ENCODE measurements at places on chromosomes 3 and 15.

DNA sequence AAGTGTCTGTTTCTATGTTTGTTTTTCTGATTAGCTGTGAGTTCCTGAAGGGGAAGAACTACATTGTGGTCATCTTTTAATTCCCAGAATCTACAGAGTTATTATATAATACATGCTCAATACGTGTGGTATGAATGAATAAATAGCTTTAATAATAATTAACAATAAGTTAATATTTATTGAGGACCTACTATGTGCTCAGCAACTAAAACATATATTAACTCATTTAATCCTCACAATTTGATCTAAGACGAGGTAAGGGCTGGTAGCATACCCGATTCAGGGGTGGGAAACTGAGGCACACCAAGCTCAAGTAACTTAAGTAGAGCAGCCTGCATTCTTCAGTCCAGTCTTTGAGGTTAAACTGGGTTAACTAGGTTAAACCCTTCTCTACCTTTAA, 553.8 kb downstream of the FOXP1 start:
- no peak for DNase-seq

- no peak for DNase-seq
Observed at GRCh38 chr3:8298021-8298954, 203.3 kb upstream of the LMCD1 start.

- DNase-seq: no peak
Observed at GRCh38 chr3:195224156-195224979, 46.6 kb downstream of the XXYLT1 start.

GRCh38 chr3:13018561-13019242, 54.5 kb downstream of the IQSEC1 start:
- DNase-seq: no peak

- DNase-seq: no peak
Observed at GRCh38 chr15:63752979-63753378, 80.8 kb downstream of the HERC1 start.

DNA sequence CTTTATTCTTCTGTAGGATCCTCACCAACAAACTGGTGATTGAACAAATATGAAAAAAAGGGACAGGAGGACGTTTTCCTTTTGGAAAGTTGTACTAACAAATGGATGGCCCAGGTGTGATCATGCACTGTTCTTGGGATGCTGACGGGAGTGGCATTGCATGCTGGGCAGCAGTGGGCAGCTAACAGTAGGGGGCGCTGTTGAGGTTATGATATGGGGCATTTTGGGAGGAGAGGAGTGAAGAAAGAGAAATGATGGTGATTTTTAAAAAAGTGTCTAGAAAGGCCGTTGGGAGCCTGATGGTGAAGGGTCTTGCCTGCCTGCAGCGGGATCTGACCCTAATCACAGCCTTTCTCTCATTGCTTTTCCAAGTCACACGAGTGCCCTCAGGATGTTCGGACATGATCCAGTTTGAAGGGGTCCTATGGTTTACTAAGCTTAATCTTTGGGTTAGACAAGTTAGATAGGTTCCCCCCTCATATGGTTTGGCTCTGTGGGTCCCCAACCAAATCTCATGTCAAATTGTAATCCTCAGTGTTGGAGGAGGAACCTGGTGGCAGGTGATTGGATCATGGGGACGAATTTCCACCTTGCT, 46.2 kb upstream of the PRTG start:
- DNase-seq: peak; percentile 69

DNA sequence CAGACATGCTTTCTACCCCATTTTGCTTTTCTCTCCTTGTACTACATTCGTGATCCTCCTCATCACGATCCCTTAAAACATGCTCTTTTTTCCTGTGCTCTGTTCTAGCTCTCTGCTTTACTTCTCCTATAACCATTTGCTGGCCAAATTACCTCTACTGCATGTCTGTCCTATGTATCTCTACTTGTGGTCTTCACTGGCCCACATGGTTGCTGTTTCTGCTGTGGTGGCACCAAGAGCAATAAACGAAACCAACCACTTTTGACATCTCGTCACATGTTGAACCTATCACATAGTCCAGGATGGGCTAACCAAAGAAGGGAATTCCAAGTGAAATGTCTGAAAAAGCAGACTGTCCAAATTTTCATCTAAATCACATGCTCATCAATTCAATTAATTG, 115.2 kb downstream of the LEKR1 start:
- no peak for DNase-seq

DNA sequence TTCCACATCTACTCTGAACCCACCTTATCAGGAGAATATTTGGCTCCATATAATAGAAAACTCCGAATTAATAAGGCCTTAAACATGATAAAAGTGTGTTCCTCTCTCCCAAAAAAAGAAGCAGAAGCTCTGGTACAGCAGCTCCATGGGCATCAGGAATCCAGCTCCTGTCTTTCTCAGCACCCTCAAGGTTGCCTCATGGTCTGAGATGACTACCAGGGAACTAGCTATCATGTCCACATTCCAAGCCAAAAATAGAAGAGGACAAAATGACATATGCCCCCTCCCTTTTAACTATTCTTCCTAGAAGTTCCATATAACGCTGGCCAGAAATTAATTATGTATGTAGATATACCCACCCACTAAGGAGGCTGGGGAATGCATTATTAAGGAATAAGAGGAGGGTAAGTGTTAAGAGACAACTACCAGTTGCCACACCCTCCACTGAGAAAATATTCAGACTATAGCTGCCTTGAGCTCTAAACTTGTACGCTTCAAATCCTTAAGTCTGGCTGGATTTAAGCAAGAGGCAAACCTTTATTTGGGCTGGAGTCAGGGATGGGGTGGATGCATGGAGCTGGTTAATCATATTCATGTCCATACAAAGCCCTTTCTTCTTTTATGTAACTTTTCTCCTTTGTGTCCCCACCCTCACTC, 35.8 kb upstream of the CTDSPL start:
- no peak for DNase-seq

DNA sequence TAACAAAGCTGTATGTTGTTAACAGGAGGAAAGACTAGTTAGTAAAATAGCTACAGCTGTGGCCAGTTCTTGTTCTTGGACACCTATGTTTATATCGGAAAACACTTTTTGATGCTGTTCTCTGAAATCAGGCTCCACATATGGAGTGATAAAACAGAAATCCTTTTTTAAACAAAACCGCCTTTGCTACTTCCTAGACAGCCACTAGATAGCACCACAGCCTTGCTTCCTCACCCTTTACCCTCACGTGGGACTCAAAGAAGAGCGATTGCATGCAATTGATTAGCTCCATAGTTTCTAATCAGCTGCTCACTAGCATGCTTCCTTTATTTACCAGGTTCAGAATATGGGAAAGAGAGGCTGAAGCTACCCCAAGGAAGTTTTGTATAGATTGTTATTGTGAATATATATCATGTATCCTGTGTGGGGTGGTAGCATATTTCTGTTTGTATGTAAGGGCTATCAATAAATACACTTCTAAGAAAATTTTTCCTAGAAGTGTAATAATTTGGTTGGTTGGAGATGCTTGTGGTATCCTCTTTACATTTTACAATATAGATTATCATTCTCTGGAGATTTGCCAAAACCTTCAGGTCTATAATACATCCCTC, 4.3 kb upstream of the MTFMT start:
- DNase-seq: peak; percentile 59

DNA sequence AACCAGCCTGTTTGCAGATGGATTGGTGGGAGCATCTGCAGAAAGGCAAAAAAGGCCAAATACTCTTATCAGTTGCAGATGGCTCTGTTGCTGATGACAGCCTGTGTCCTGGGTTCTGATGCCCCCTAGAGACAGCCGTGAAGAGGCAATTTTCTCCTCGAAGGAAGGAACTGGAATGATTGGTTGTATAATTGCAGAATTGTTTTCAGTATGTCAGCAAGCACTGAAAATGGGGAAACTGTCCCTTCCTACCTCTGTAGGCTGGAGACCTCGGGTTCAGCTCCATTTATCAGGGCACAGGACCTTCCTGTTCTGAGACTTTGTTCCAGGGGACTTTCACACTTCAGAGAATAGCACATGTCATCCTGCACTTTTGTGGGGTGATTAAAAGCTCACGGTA, 103.0 kb downstream of the PGPEP1L start:
- peak; percentile 84 for DNase-seq

GRCh38 chr15:83065431-83065830, 1.6 kb downstream of the BTBD1 start:
- DNase-seq: no peak

GRCh38 chr3:45975686-45976085, 19.9 kb downstream of the FYCO1 start:
- DNase-seq: no peak

DNA sequence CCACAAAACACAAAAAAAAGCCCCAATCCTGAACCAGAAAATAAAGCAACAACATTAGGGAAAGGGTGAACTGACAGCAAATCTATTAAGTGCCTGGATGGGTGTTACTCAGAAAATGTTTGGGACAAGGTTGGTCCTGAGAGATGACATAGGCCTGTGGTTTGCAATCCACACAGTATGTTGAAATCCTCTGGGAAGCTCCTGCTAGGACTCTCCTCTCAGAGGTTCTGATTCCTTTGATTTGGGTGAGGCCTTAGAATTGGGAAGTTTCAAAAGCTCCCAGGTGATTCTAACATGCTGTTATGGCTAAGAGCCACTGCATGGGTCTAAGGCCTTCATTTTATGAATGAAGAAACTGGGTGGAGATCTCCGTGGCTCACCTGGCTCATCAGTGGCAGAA, 18.4 kb downstream of the CLDN1 start:
- no peak for DNase-seq

DNA sequence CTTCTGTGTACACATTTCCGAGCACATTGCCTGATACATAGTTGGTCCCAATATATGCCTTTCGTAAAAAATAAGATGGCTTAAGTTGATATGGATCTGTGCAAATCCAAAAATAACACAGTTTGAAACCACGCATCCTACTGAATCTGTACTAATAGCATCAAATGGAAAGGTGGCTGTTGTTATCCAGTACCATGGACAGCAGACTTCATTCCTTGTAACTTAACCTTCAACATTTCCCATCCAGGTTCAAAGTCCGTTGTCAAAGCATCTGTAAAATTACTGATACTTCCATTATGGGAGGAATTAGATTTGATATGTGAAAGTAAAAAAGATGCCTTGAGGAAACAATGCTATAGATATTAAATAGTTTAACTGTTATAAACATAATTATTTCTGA, 65.5 kb upstream of the C3orf49 start:
- DNase-seq: peak; percentile 34

- no peak for DNase-seq
Observed at GRCh38 chr3:150449169-150449721, 41.1 kb downstream of the TSC22D2 start.

DNA sequence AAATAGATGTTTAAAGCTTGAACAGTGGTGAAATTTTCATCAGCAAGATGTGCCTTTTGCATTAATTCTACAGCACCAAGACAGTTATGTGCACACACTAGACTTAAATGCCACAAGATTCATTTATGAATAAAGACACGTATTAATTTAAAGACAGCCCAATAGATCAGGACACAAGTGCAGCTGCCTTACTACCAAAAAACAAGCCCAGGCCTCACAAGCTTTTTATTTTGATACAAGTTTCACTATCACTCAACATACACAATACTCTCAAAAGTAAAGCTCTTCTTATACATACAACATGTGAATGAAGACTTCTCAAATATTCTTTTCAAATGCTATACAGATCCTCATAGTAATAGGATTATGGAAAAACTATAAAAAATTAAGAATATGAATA, 2.4 kb downstream of the ACAP2 start:
- no peak for DNase-seq

DNA sequence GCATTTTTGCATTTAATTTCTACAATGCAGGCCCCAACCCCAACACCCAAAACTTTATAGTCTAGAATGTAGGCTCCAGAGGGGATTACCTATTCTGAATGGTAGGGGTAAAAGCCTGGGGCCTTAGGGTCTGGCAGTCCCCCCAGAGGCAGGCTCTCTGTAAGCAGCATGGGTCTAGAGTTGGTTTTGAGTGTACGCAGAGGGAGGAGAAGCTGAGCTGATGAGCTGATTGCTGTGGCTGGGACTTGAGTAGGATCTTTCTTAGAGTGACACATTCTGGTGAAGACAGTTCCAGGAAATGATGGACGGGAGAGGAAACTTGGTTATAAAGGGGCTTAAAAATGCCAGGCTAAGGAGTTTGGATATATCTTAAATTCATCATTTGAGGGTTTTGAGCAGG, 2.1 kb downstream of the LPP start:
- no peak for DNase-seq

- no peak for DNase-seq
Observed at GRCh38 chr15:80982205-80982604, 7.4 kb downstream of the MESD start.

DNA sequence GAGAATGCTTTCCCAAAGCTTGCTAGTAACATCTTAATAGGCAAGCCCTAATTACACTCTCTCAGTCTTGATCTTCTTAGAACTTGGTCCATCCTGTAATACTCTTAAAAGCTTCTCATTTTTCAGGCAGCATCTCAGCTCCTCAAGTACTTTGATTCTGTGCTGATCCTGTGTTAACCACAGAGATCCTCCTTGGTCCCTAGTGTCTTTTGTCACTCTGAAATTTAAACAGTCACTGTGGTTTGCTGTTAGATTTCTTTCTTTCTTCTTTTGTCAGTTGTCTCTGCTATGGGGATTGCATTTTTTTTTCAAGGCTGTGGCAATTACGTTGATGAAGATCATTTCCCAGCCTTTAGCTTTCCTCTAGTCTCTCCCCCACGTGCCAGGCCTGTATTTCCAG, 26.0 kb upstream of the UBE3A start:
- no peak for DNase-seq

- DNase-seq: peak; percentile 83
Observed at GRCh38 chr3:183697610-183698317, at the start of gene YEATS2. Gene YEATS2 (plus strand): TSS chr3:183697797. CDS start chr3:183715163, 17,366 bp downstream.

- peak; percentile 61 for DNase-seq
Observed at GRCh38 chr3:100002599-100003350, 111.5 kb downstream of the FILIP1L start.

- no peak for DNase-seq
Observed at GRCh38 chr15:90665288-90666134, 51.6 kb upstream of the BLM start.

DNA sequence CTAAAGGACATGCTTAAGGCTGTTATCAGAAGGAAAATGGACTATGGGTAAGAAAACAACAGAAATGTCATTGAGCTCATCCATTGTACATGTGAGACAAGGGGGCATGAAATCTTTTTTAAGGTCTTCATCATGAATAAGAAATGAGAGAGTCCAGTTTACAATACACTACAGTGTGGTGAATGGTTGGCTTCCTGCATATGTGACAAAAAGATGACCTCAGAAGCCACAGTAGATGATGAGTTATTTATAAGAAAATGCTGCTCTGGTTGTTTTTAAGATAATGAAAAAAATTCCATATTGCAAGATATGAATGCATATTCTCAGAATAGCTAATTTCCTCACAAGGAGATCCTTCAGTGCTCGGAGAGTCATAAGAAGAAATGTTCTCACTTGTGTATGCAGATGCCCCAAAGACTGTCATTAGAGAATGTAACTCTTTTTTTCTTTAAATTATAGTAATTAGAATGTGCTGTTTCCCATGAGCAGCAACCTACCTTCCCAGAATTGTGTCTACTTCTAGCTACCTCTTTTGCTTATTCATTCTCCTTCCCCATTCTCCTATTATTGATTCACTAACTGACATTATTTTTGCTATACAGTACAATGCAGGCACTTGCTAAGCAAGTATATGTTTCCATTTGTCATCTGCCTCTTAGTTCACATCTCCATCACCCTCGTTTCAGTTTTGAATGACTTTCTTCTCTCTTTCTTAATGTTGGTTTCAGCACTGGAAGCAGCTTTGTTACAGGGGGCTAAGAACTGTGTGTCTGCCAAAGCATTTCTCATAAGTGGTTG, 152.0 kb upstream of the PEX5L start:
- DNase-seq: no peak

- DNase-seq: no peak
Observed at GRCh38 chr15:55991802-55992768, 1.3 kb downstream of the NEDD4 start.

All from mesendoderm (in vitro differentiated cells).